Transverse colon (tissue), 4 donors: ENCODE measurements at places on chromosomes 16 and 17. TPM values are rescaled to one million over a fixed set of nuclear protein-coding genes. Genes with fewer than 3 reads are reported as not detected.

Gene HBZ
- not detected for total RNA-seq

Gene OSBPL7
- 148 TPM for total RNA-seq

Gene TEKT1
- total RNA-seq = not detected

Gene TP53TG3C
- total RNA-seq = not detected

Gene CFAP52
- total RNA-seq = not detected

Gene ZNF469
- 0.60 TPM for total RNA-seq

Gene TNFRSF13B
- 9.2 TPM for total RNA-seq

Gene BRIP1
- total RNA-seq = 1.9 TPM

Gene VPS35L
- 40.0 TPM for total RNA-seq

Gene SLC4A1
- not detected for total RNA-seq

Gene NPW
- total RNA-seq = not detected

Gene CACNG5
- total RNA-seq = not detected

Gene PDIA2
- total RNA-seq = not detected
